ENCODE measurements at places on chromosomes 12 and 14.

GRCh38 chr12:54135621-54136350 lies 53.0 kb downstream of the SMUG1 start:
- DNase-seq = no peak

- DNase-seq = no peak
Observed at GRCh38 chr14:36076197-36076596, 100.3 kb downstream of the PTCSC3 start.

- no peak for DNase-seq
Observed at GRCh38 chr14:84493779-84494178, 1036.2 kb upstream of the FLRT2 start.

- no peak for DNase-seq
Observed at GRCh38 chr12:8887285-8887715, 27.0 kb upstream of the PHC1 start.

GRCh38 chr12:2212971-2213869 lies 160.4 kb downstream of the CACNA1C start:
- no peak for DNase-seq

DNA sequence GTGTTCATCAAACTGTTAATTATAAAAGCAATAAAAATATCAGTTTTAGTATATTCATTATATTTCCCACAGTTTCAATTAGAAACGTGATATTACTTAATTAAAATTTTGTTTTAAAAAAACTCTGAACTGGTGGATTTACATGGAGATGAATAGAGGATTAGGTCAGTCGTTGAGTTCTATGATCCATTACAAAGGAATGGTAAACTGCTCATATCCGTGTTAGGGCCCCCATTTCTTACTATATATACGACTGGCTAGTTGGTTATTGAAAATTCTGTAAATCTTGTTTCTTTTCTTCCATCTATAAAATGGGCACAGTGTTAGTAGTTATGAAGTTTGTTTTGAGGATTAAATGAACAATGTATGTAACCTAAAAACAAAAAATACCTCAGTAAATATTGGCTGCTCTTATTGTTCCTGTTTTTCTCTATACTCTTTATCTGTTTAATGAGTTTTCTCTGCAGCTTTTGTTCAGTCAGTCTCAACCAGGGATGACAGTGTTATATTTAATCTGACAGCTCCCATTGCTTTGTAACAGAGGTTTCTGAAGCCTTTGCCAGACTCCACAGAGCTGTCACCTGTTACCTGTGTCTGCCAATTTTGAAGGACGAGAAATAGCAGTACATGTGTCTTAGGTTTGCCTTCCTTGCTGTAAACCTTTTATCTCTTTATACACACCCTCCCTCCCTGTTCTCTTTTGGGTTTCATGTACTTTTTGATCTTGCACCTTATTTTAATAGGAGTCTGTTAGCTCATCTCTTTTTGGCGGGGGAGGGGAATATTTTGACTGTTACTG lies 41.5 kb downstream of the FRS2 start:
- DNase-seq = no peak

DNA sequence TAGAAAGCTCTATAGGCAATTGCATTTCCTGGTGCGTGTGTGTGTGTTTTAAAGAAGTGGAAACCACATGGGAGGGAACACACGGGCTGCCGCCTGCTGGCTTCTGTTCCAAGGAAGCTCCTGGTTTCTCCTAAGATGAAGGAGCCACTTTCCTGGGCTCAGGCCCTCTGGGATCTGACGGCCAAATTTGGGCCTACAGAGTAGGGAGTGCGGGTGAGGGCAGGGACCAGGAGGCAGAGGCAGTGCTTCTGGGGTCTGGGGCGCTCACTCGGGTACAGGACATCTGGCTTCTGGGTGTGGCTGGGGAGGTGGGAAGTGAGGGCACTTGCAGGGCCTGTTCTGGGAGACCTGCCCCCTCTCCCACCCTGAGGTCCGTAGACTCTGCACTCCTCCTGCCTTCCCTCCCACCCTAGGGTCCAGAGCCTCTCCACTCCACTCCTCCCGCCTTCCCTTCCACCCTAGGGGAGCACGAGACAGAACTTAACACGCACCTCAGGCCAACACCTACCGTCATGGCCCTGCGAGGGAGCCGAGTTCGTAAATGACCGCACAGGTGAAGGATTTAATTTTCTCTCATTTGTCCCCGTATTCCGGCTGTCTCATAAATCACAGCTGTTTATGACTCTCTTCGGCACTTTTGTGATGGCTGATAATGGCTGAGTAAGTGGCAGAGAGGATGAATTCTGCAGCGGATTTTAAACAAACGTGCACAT lies 127.7 kb downstream of the KIF26A start:
- DNase-seq = no peak

- DNase-seq = no peak
Observed at GRCh38 chr12:82810568-82810967, 123.9 kb downstream of the TMTC2 start.

- DNase-seq = no peak
Observed at GRCh38 chr12:26271024-26271423, 75.7 kb downstream of the SSPN start.

GRCh38 chr12:77372026-77372425 lies 306.7 kb upstream of the E2F7 start:
- DNase-seq = no peak

DNA sequence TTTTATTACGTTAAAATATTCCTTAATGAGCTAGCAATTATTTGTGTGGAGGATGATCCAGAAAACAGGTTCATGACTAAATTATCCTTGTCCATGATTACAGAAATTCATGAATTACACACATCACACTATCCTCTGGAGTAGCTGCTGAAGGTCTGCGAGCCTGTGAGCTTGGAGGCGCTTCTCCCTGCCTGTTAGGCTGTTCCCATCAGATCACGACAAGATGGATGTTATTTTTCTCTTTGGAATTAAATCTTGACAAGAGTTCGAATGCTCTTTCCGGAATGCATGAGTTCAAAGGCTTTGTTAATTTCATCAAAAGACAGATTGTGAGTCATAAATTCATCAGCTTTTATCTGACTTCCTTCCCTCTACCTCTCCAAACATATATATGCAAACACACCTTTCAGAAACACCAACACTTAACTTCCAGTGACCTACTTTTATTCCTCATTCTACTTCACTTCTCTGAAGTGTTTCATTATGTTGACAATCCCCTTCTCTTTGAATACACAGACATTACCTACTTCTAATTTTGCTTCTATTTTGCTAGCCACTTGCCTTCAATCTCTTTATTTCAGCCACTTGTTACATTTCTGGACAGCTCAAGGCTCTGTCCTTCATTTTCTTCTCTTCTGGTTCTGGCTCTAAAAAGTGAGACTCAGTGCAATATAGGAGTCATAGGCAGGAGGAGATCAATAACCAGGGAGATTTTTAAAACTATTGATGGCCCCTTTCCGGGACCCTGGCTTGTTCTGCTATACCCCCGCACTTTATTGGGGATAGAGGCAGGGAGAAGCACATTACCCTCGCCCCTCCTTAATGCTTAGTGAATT lies 274.6 kb downstream of the BTG1 start:
- no peak for DNase-seq

DNA sequence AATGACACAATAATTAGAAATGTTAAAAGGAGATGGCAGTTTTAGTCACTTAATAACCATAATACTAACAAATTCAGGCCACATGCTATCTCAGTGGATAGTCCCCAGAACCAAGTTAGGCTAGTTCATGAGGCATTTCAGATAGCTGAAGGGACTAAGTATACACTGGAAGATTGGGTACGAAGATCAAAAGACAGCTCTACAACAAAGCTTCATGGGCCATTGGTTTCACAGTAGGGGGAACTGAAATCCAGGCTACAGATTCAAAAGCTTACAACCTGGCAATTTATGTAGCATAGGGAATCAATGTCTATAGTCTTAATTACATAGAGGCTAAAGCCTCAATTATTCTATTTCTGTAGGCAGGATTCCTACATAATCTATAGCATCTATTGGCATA lies 343.0 kb downstream of the RGS6 start:
- DNase-seq = no peak

DNA sequence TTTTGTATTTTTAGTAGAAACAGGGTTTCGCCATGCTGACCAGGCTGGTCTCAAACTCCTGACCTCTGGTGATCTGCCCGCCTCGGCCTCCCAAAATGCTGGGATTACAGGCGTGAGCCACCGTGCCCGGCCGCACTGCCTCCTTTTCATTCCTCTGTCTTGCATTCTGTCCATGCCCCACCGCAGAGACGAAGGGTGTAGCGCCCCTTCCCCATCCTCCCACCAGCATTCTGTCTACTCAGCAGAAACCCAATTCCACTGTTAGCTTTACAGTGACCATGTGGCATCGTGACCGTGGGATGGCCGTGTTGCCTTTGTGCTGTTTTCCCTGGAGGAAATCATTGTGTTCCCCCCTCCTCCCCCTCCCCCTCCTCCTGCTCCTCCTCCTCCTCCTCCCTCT lies 10.3 kb downstream of the TEX22 start:
- no peak for DNase-seq

GRCh38 chr14:89767861-89768268 lies 186.7 kb downstream of the EFCAB11 start:
- peak; percentile 72 for DNase-seq

DNA sequence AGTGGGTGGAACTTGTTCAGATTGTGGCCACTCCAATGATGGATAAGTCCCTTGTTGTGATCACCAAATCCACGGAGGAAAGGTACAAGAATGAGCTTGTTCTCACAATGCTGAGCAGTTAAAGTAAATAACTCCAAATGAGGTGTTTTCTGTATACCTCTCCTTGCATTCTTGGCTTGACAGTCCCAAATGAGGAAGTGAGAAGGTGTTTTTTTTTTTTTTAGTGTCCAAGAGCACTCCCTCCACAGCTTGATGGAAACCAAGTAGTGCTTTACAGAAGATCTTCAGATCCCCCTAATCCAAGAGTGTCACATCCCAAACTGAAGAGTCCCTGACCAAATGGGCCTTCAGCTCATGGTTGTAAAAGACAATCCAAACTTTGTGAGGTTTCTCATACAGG lies 153.6 kb downstream of the ATP23 start:
- DNase-seq = no peak

GRCh38 chr12:124191024-124191359 lies 103.9 kb upstream of the RFLNA start:
- DNase-seq = no peak

- DNase-seq = peak; percentile 33
Observed at GRCh38 chr12:4114986-4115385, 158.6 kb upstream of the CCND2 start.

DNA sequence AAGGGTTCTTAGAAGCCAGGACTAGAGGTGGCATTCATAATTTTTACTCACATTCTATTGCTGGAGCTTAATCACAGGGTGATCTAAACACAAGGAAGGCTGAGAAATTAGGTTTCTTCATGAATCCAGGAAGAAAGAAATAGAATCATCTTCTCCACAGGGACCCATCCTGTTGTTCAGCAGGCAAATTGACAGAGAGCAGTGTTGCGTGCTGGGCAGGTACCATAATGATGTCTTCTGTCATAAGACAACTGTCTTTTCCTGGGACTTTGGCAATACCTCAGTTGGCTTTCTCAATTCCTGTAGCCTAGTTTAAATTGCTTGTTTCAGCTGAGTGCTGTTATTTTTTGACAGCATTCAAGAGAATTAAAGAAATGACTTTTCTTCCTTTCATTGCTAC lies 468.0 kb upstream of the SYT1 start:
- no peak for DNase-seq

DNA sequence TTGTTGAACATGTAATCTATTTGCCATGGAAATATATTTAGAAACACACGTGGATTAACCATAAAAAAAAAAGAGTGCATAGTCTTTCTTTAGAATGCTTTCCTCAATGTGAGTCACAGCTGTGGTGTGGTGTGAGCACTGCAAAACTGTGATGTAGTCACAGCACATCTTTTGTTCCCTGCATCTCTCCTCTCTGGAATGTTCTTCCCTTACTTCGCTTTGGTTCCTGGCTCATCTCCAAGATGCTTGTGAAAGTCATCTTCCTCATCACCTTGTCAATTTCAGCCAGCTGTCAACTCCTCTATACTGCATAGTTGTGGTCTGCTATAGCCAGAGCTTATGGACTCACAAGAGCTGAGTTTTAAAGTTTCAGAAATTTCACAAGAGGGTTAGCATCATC lies 60.2 kb downstream of the STAB2 start:
- DNase-seq = no peak

DNA sequence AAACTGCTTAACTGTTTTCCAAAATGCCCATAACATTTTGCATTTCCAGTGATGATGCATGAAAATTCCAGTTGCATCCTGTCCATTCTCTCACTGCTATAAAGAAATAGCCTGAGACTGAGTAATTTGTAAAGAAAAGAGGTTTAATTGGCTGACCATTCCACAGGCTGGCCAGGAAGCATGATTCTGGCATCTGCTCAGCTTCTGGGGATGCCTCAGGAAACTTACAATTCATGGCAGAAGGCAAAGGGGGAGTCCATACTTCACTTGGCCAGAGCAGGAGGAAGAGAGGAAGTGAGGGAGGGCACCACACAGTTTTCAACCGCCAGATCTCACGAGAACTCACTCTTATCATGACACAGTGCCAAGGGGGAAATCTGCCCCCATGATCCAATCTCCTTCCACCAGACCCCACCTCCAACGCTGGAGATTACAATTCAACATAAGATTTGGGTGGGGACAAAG lies 18.2 kb upstream of the CLEC2D start:
- DNase-seq = peak; percentile 63

DNA sequence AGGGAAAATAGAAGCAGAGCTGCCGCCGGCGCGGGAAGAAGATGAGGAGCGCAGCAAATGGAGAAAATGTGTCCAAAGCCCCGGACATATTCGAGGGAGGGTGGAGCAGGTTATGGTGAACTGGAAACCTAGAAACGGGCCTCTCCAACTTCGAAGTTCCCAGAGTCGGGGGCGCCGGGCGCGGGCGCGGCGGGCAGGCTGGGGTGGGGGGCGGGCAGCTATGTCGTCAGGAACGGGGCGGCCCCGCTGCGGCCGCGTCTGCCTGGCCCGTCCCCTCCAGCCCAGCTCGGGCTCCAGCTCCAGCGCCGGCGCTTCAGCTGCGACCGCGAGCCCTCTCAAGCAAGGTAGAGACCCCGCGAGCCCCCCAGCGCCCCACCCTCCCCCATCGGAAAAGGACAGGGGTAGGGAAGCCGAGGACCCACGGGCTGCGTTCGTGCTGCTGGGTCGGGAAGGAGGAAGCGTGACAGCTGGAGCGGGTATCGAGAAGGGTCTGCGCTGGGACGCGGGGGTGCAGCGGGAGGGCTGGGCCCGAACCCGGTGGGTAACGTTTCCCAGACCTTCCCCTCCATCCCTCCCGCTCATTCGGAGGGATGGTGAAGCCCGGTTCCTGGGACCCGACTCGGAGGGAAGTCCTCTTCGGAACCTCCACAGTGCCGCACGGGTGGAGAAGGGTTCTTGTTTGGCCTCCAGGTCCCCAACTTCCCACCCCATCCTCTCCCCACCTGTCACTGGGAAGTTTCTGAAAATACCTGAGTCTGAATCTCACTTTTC lies 1.0 kb downstream of the DGKA start:
- peak; percentile 67 for DNase-seq

All from CD4-positive, alpha-beta T cell treated with Interleukin-17A for 4 hours (primary cell).